ENCODE measurements at places on chromosomes 5 and 9.

- DNase-seq: no peak
Measured at GRCh38 chr5:33316773-33317172, 124.0 kb upstream of the TARS1 start.

GRCh38 chr5:125928663-125929062, 494.5 kb upstream of the GRAMD2B start:
- no peak for DNase-seq

DNA sequence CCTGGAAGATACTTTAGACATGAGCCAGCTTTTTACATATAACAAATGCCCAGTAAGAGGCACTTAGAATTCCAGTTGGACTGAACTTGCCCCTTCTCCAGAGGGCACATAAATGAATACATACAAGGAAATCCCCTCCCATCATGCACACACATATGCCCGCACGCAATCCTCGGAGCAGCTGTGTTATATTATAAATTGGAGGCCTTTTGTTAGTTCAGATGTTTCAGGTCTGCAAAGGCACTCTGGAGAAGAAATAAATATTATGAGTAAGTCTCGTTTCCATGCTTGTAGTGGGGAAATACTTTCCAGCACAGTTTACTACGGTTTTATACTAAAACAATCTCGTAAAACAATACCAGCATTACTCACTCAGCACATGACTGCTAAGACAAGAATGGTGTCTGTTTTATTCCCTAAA, 17.6 kb upstream of the MUSK start:
- no peak for DNase-seq

- no peak for DNase-seq
Measured at GRCh38 chr5:2658447-2658846, 93.0 kb downstream of the IRX2 start.

- no peak for DNase-seq
Measured at GRCh38 chr9:115513148-115513547, 395.2 kb upstream of the TNC start.

DNA sequence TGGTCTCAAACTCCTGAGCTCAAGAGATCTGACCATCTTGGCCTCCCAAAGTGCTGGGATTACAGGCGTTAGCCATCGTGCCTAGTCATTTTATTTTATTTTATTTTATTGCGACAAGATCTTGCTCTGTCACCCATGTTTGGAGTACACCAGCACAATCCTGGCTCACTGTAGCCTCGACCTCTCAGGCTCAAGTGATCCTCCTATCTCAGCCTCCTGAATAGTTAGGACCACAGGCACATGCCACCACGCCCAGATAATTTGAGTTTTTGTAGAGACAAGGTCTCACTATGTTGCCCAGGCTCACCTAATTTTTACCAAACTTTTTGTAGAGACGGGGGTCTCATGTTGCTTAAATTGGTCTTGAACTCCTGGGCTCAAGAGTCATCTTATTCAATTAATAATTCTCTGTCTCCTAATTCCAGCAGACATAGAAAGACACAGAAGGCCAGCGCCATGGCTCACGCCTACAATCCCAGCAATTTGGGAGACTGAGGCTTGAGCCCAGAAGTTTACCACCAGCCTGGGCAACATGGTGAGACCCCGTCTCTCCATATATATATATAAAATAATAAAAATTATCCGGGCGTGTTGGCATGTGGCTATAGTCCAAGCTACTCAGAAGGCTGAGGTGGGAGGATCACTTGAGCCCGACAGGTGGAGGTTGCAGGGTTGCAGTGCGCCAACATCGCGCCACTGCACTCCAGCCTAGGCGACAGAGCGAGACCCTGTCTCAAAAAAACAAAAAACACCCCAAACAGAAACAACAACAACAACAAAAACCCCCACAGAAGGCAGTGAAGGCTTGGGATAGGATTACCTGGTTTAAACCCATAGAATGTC, 1.0 kb upstream of the UBAP1 start:
- DNase-seq: no peak

DNA sequence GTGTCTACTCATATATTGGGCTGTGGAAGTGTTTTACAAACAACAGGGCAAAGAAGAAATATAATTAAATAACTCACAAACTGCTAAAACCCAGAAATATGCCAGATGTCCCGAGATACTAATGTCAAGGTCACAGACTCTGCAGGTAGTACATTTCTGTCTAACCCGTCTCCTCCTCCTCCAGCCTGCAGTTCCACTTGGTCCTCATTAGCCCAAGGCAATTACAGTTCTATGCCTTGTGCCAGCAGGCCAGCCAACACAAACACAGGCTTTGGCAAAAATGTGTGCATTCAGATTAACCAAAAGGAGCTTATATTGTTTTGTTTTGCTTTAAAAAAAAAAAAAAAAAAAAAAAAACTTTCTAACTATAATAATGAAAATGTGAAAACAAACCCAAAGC, 148.8 kb downstream of the MYO10 start:
- DNase-seq: no peak

DNA sequence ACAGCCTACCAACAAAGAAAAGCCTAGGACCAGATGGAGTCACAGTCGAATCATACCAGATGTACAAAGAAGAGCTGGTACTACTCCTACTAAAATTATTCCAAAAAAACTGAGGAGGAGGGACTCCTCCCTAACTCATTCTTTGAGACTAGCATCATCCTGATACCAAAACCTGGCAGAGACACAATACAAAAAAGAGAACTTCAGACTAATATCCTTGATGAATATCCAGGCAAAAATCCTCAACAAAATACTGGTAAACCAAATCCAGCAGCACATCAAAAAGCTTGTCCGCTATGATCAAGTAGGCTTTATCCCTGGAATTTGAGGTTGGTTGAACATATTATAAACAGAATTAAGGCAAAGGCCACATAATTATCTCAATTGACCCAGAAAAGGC, 900.4 kb upstream of the ARRDC3 start:
- no peak for DNase-seq

- DNase-seq: no peak
Measured at GRCh38 chr5:171606414-171607024, 179.1 kb upstream of the SMIM23 start.

DNA sequence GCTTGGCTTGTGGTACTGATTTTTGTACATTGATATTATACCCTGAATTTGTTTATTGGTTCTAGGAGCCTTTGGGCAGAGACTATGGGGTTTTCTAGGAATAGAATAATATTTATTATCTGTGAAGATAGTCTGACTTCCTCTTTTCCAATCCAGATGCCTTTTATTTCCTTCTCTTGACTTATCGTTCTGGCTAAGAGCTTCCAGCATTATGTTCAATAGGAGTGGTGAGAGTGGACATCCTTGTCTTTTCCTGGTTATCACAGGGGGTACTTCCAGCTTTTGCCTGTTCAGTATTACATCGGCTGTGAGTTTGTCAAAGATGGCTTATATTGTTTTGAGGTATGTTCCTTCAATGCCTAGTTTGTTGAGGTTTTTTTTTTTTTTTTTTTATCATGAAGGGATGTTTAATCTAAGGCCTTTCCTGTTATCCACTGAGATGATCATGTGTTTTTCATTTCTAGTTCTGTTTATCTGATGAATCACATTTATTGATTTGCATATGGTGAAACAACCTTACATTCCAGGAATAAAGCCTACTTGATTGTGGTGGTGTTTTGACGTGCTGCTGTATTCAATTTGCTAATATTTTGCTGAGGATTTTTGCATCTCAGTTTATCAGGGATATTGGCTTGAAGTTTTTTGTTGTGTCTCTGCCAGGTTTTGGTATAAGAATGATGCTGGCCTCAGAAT, 77.5 kb downstream of the CERT1 start:
- no peak for DNase-seq

- DNase-seq: no peak
Measured at GRCh38 chr9:105044518-105044917, 116.6 kb upstream of the ABCA1 start.

- DNase-seq: no peak
Measured at GRCh38 chr9:88738709-88739108, 203.7 kb downstream of the NXNL2 start.

DNA sequence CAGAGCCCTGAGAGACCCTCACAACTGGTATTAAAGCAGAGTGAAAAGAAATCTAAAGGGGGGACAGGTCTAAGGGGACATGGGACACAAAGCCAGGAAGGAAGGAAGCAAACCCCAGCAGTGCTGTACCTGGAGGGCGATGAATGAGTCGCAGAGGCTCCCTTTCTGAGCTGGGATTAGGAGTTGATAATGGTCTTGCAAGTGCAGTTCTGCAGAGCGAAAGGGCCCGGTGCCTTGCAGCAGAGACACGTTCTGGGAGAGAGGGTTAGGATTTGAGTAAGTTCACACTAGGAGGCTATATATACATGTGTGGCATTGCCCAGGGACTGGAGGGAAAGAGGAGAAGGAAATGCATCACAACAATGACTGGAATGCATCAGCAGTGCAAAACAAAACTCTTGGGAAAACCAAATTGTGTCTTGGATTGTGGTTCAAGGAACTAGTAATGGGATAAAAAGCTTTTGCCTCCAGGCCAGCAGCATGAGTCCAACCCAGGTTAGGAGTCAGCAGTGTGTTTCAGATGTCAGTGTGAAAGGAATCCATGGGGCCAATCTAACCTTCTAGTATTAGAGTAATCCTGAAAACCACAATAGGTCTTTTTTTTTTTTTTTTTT, 38.8 kb upstream of the LIFR start:
- DNase-seq: no peak

DNA sequence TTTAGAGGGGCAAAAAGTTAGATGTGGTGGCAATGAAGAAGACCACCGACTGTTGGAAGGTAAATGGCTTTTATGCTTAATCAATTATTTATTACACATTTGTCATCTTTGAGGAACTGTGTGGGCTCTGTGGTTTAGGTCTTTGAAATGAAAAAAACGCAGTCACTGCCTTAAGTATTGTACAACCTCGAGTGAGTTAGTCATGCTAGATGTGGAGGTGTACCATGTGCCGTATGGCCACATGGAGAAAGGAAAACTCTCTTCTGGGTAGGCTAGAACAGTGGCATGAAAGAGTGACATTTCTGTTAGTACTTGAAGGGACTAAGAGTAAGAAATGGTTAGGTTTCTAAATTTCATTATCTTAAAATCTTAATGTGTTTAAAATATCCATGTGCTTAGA, 166.1 kb downstream of the HACD4 start:
- no peak for DNase-seq

- no peak for DNase-seq
Measured at GRCh38 chr9:89755821-89756220, 151.0 kb downstream of the GADD45G start.

GRCh38 chr5:133952729-133953567, 15.5 kb downstream of the C5orf15 start:
- no peak for DNase-seq

DNA sequence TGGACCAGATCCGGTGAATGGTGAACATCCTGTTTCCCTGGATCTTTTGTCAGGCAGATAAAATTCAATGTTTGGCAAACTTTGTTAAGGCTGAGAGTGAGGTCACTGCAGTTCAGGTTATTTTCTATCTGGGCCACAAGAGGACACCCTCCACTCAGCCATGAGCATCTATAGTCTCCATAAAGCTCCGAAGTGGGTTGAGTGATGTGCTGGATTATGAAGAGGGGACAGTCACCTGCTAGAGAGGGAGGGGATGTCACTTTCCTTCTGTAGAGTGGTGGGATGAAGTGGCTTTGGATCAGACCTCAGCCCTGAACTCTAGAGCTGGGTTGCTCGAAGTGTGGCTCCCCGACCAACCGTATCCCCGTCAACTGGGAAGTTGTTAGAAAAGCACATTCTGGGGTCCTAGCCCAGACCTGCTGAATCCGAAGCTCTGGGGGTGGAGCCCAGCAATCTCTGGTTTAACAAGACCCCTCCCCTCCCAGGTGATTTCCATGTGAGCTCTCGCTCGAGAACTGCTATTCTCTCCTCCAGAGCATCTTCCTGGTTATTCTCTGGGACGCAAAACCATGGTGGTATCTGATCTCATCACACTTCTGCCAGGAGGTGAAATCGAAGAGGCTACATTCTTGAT, 31.8 kb upstream of the FGF1 start:
- peak; percentile 66 for DNase-seq

DNA sequence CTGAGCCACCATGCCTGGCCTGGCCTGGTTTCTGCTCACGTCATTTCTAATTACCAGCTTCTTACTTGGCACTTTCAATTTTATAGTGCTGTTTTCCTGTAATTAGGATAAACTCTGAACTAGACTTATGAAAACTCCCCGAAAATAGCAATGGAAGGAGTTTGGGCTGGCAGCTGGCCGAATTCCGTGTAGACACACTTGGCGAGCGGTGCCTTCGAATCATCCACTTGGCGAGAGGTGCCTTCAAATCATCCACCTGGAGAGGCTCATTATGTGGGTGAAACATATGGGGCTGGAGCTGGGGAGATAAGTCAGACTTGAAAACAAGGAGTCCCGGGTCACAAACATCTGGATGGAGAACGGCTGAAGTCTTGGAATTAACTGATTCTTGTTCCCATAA, 203.7 kb downstream of the ROR2 start:
- no peak for DNase-seq

DNA sequence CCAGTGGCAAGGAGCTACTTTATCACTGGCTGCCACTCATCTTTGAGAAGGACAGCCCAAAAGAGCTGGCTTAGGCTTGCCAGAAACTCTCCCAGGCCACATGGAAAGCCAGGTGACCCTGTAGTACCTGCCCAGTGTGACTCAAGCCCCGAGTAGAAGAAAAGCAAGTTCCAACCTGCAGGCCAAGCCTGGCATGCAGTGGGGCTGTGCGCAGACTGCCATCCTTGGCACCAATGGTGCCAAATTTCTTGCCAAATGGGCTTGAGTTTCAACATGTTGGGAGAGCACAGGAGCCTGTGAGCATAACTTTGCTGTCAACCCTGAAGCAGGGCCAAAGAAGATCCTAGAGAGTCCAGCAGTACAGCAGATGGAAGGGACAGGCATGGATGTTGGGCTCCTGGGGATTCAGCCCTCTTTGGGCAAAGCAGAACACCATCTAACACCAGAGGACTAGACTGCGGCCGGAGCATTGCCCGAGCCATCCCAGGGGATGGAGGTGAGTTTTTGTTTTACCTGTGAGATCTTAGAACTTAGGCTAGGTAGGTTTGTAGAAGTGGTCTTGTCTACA, 27.3 kb upstream of the SHB start:
- DNase-seq: no peak

- DNase-seq: no peak
Measured at GRCh38 chr5:124842725-124843595, 96.5 kb upstream of the ZNF608 start.

DNA sequence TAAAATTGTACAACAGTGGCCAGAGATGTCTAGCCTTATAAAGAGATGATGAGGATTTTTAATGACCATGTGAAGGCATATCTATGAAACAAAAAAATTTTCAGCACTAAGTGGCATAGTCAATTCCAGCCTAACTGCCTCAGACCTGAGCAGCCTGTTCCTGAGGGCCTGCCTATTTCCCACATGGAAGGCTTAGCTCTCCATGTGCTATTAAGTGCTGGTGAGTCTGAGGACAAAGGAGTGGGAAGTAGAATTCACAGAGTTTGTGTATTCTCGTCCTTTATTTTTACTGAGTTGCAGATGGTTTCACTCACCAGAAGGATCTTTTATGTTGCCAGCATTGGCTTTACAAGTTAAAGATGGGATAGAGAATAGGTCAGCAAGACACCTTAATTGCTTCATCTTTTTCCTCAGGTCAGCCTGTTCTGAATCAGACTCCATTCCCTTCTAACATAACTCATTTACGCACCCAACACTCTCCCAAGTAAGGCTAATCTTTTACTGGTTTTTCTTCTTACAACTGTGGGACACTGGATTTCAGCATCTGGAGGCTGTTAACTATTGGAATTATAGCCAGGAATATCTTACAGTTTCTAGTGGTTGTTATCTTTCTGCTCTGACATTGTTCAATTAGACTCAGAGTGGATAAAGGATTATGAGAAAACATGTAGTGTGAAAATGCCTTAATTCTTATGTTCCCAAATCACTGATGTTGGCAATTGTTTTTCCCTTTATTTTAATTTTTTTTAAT, 76.8 kb downstream of the ISOC1 start:
- no peak for DNase-seq

All from activated CD4-positive, alpha-beta T cell treated with anti-CD3 and anti-CD28 coated beads, Interleukin-2, amount 10 ng/mL, durations not matched to agents 24 days and 14 days (primary cell).